ENCODE measurements at places on chromosomes 2 and 18. TPM values are rescaled to one million over a fixed set of nuclear protein-coding genes. Genes with fewer than 3 reads are reported as not detected.

DNA sequence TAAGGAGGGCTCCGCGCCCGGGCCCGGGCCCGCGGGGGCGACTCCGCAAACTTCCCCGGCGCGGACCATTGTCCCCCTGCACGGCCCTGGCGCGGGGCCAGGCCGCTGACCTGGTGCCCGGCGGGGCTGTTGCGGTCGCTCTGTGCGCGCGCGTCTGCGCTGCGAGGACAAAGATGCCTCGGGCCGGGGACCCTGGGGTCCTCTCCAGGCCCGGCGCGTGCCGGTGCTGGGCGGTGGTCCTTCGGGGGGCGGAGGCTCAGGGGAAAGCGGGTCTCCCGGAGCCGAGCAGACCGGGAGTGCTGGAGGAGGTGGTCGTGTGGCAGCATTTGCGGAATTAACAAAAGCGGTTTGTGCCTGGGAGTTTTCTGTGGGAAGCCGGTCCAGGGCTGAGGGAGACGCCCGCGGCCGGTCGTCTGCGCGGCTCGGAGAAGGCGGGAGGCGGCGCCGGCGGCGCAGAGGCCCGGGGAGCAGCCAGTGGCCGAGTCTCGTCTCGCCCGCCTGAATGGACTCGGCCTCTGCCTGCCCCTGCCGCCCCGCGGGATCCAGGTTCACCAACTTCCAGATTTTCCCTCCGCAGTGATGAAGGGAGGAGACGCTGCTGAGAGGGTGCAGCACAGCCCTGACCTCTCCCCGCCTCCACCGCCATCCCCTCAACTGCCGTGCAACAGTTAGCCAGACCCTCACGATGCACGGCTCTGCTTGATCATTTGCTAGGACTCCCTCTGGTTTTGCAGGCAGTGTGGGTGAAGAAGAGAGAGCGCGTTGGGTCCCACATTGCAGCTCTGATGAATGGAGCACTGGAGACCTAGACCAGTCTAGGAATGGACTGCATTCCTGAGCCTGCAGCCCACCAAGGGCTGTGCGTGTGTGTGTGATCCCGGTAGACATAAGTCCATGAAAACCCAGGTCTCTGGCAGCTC lies 705 bp downstream of the EFR3B start:
- DNase-seq = no peak

- DNase-seq = no peak
These were observed 106.2 kb upstream of the BZW1 start for GRCh38 chr2:200705305-200706041.

DNA sequence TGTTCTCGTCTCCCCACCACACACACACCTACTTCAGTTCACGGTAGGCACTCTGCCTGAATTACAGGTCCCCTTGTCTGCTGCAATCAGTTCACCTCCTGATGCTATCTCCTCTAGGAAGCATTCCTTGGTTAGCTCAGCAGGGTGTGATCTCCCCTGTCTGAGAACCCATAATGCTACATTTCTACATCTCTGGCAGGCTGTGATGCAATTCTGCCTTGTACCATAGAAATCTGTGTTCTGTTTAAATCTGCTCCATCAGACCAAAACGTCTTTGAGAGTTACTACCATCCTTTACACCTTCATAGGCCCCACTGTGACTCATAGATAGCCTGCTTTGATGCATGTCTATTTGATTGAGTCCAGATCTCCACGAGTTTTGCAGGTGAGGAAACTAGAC lies 103.9 kb downstream of the TTC32 start:
- DNase-seq = no peak

- DNase-seq = no peak
These were observed 56.4 kb downstream of the STK25 start for GRCh38 chr2:241451840-241452506.

- no peak for DNase-seq
These were observed 15.4 kb upstream of the ACYP2 start for GRCh38 chr2:54099829-54100585.

GRCh38 chr2:26583381-26583911 lies 57.7 kb downstream of the CIB4 start:
- peak; percentile 53 for DNase-seq

DNA sequence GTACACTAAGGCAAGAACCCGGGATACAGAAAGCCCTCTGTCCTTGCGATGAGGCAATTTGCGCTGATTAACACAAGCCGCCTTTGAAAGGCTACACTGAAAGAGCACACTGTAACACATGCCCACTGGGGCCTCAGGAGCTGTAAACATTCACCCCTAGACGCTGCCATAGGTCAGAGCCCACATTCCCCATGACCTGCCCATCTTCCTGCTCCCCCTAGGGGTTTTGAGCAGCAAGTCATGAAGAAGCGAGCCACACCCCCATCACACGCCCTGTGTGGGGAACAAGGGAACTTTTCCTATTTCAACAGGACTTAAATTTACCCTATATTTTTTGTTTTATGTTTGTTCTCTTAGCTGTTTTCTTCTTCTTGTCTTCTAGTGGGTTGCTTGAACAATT lies 47.8 kb upstream of the SLC4A10 start:
- DNase-seq = no peak

DNA sequence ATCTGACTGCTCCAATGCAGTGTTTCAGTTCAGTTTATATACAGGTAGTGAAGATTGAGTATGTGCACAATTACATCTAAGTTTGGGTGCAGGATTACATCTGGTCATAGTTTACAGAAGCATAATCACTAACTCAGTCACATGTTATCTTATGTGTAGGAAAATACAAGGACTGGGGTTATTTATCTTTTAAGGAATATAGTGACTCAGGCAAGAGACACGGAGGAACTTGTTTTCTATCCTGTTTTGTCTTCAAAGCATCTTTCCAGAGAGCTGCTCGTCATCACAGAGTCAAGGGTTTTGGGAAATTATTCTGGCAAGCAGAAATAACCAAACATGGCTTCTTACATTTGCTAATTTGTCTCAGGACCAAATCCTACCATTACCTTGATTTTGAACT lies 1371.5 kb upstream of the TMEFF2 start:
- no peak for DNase-seq

- DNase-seq = no peak
These were observed 34.1 kb downstream of the CDC42EP3 start for GRCh38 chr2:37637190-37637860.

The ANKRD53 gene
- 2.2 TPM for total RNA-seq

The CENPA gene
- total RNA-seq = 0.31 TPM

The NPHP1 gene
- 8.3 TPM for total RNA-seq

The ZNF519 gene
- total RNA-seq = 13.7 TPM
